A549 treated with Hydrocortisone at 1 μM for 4 hours (cell line): ENCODE measurements at places on chromosomes 6 and 20. TPM values are rescaled to one million over a fixed set of nuclear protein-coding genes. Genes with fewer than 3 reads are reported as not detected.

Gene NFATC2
- total RNA-seq, result 6.7 to 8.6 TPM (median 8.2 TPM) in 5 replicates

Gene TCP11
- not detected in 5 replicates for total RNA-seq

Gene GABRR2
- total RNA-seq, result 0.06 to 0.09 TPM in 2 of 5 replicates, not detected in the others

Gene GRM4
- total RNA-seq, result 0.09 to 0.21 TPM (median 0.13 TPM) in 5 replicates

Gene MBOAT1
- total RNA-seq, result 2.1 to 3.5 TPM (median 2.2 TPM) in 5 replicates

Gene METTL24
- total RNA-seq, result not detected in 5 replicates

Gene PGC
- total RNA-seq, result 0.08 to 0.14 TPM (median 0.12 TPM) in 3 of 5 replicates, not detected in the others

Gene SPATA25
- 0.26 to 0.86 TPM (median 0.52 TPM) in 5 replicates for total RNA-seq

Gene LTA
- 0.07 to 0.31 TPM (median 0.13 TPM) in 3 of 5 replicates, not detected in the others for total RNA-seq

Gene LAMP5
- 0.13 TPM in 1 of 5 replicates, not detected in the others for total RNA-seq

Gene AK9
- 0.88 to 1.9 TPM (median 1.0 TPM) in 5 replicates for total RNA-seq

Gene MRPS18B
- total RNA-seq, result 70.3 to 111 TPM (median 75.3 TPM) in 5 replicates

Gene ENPP5
- total RNA-seq, result not detected in 5 replicates

Gene EDN3
- 2.9 to 3.5 TPM (median 3.1 TPM) in 5 replicates for total RNA-seq

Gene OVOL2
- total RNA-seq, result 0.20 to 0.33 TPM (median 0.28 TPM) in 5 replicates

Gene GPR6
- total RNA-seq, result not detected in 5 replicates
